ENCODE measurements at places on chromosomes 5 and 9.

- no peak for DNase-seq
Measured at GRCh38 chr5:56454219-56454862, 221.2 kb upstream of the ANKRD55 start.

- no peak for DNase-seq
Measured at GRCh38 chr9:693201-694091, 148.1 kb upstream of the DMRT1 start.

GRCh38 chr5:90866333-90866732 lies 307.7 kb downstream of the ADGRV1 start:
- DNase-seq = no peak

DNA sequence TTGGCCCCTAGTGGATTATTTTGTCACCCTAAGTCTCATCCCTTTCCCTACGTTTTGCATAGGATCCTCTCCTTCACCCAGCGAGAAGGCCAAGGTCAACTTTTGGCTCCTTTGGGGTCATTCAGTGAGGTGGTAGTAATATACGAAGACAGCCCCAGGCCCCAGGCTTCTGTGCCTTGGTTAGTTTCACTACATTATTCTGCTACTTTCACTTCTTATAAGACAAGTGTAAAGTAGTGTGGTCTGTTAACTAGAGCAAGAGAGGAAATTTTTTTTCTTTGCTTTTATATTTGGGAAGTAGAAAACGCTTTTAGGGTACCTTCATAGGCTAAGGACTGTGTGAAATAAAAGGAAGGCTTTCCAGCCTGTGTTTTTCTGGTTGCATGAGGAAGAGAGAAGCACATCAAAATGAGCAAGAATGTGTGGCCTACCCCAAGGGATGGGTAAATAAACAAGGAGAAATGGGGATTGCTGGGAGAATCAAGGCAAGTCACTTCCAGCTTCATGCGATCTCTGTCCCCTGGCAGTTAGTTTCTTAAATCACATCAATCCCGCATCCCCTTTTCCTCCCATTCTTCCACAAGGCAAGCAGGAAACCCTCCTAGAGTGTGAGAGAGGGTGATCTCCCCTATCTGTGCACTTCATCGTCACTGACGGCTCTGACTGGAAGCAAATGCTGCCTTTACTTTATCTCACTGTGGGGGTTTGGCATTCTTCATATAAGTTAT lies 677.0 kb upstream of the WWC1 start:
- no peak for DNase-seq

DNA sequence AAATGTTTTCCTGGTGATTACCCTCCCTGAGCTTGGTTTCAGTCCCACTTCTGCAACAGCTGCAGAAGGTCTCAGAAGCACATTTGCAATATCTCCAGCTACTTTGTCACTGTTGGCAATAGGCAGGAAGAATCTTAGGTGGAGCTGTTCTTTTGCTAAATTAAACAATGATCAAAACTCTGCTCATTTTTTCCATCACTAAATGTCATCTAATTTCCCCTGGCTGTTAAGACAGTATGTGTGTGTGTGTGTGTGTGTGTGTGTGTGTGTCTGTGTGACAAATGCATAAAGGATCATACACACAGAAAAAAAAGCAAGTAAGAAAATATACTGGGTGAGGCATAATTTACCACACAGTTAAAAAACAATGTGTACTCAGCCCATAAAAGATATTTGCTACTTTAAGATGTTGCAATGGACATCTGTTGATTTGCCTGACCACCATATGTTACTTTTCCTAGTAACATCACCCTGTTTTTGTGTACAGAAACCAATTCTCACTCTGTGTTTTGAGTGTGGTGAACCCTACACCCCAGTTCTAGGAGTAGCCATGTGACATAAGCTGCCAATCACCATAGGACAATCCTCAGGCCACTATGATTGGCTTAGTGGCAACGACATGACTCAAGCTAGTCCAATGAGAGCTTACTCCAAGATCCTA lies 572.6 kb upstream of the CLINT1 start:
- no peak for DNase-seq

GRCh38 chr9:128414461-128414860 lies 6.2 kb upstream of the CERCAM start:
- DNase-seq = no peak
